ENCODE measurements at places on chromosomes 7 and 10.
A peak's percentile ranks its signal among the peaks of the same experiment; 100 is the strongest.

DNA sequence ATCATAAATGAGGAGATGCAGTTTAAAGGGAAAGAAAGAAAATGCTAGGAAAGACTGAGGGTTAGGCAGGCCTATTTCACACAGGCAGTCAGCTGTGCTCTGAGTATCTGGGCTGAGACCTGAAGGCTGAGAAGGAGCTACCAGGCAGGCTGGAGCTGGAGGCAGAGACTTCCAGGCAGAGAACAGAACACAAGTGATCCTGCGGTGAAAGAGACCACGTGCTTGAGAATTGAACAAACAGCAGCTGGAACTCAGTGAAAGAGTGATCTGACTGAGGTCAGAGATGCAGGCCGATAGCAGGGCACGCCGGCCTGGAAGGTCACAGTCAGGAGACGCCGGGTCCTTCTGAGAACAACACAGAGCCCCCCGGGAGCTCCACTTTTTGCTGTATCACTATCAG lies 147.8 kb downstream of the ADAM12 start:
- DNase-seq = no peak

GRCh38 chr7:118312051-118312450 lies 87.5 kb downstream of the ANKRD7 start:
- no peak for DNase-seq

DNA sequence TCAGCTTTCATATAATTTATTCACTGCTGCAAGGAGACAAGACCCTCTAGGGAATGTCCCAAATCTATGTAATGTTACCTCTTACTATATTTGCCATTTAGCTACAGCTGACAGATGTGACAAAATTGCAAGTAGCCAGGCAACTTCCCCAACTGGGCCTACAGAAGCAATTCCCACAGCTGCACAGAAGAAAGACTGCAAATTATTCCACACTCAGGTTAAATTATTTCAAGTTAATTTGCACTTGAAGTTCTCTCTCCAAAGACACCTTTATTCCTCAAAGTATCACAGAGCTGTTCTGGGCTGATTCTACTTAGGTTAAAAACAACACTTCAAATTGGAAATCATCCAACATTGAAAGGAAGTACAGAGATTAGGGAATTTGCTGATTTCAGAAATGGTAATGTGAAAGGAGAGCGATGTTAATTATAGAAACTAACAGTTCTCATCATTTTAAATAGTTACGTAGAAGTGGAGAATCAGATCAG lies 133.6 kb downstream of the THSD7A start:
- DNase-seq = no peak

DNA sequence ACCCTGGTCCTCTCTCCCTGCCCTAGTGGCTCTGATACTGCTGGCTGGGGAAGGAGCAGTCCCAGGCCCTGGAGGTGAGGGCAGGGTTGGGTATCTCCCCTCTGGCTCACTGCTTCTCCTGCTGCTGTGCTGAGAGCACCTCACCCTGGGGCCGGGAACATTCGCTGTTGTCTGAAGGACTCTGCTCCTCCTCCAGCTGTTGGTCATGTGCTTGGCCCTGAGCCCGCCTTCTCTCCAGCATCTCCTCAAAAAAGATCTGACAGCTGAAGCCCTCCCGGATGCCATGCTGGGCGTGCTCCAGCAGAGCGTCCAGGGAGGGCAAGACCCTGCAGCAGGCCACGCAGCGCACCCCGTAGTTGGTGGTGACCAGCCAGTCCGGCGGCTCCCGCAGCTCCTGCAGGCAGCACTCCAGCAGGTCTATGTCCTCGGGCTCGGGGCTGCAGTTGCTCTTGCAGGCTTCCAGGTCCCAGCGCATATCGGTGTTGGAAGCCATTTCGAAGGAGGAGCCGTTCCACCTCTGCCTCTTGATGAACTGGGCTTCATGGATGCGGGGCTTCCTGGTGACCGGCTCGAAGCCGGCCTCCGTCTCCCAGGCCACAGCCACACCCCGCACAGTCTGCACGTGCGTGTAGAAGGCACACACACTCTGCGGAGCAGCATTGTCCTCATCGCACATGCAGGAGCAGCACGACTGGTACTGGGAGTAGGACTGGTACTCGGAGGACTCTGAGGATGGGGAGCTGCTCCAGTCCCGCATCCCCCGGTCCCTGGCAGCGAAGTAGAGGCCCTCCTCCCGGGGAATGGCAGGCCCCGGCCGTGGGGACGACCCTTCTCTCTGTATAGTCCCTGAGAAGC lies 2.1 kb downstream of the FAM170B start:
- no peak for DNase-seq

DNA sequence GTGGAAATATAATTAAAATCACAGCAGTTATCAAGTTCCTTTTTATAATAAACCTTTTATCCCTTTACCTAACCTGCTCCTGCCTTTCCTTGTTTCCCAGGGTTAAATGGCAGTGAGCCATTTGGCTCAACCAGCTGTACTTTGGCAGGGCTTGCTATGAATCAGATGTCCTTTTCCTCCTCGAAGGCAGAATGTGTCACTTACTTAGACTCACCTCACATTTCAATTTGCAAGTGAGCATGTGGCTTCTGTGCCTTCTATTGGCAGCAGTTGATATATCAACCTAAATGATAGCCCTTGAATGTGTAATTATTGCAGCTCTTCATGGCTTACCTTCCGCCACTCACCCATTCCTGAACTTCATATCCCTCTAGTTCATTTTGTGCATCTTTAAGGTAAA lies 301.7 kb downstream of the CSTF2T start:
- peak; percentile 87 for DNase-seq

GRCh38 chr10:120132811-120133210 lies 240.3 kb downstream of the SEC23IP start:
- DNase-seq = no peak

- DNase-seq = no peak
Measured at GRCh38 chr7:129053938-129054437, 923 bp downstream of the TNPO3 start.

GRCh38 chr7:141012696-141013344 lies 1.9 kb downstream of the MRPS33 start:
- DNase-seq = peak; percentile 52

DNA sequence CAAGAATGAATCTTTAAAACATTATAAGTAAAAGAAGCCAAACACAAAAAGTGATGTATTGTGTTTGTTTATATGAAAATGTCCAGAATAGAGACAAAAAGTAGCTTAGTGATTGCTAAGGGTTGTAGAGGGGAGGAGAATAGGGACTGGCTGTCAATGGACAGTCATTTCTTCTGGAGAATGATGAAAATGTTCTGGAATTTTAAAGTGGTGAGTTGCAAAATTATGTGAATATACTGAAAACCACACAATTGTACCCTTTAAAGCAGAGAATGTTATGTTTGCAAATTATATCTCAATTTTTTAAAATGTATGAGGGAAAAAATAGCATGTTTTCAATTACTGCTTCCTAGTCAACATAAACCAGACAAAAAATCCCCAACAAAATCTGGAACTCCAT lies 174.2 kb downstream of the KMT2E start:
- no peak for DNase-seq

DNA sequence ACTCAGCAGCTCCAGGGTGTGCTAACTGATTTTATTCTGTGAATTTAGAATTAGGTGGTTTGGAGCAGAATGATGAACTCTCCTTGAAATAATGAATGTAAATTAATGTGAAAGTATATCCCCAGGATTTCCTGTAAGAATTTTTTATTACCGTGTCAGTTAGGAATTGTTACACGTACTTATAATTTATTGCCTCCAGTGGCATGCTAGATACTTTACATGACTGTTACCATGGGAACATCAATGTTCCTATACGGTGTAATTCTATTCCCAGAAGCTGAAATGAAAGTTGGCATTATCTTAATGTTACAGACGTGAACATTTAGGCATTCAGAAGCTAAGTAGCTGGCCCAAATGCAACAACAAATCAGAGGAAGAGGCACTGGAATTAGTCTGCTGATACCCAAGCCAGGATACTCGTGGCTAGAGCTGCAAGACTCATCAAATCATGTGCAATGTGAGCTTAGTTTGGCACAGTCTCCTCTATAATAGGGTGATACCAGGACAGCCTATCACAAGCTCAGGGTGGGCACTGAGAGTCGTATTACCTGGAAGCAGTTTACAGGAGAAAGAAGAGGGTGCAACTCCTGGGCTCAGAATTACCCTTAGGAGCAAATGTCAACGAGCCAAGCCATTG lies 30.0 kb upstream of the PRKAR2B start:
- peak; percentile 46 for DNase-seq

DNA sequence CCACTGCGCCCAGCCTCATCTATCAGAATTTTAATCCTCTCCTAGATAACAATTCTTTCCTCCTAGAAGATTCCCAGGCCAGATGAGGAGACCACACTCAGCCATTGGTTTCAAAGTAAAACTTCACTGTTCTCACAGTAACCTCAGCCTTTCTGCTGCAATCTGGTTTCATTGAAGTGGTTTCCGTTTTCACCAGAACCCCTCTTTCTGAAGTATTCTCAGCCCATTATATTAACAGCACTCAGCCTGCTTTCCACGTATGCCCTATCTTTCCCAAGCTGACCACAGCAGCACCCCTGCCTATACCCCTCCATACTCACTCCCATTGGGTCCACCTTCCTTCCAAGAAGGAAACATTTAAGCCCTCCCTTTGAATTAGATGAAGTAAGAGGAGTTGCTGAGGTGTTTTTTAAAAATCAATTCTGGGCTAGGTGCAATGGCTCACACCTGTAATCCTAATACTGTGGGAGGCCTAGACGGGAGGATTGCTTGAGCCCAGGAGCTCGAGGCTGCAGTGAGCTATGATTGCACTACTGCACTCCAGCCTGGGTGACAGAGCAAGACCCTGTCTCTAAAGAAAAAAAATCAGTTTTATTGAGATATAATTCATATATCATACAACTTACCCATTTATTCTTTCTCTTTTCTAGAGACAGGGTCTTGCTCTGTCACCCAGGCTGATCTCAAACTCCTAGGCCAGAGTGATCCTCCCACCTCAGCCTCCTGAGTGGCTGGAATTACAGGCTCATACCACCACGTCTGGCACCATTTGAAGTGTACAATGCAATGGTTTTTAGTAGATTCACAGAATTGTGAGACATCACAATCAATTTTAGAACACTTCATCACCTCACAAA lies 11.3 kb downstream of the PLAU start:
- no peak for DNase-seq

GRCh38 chr7:134022286-134022911 lies 104.7 kb upstream of the LRGUK start:
- DNase-seq = no peak

- DNase-seq = peak; percentile 32
Measured at GRCh38 chr7:156475179-156475578, 165.4 kb upstream of the RNF32 start.

DNA sequence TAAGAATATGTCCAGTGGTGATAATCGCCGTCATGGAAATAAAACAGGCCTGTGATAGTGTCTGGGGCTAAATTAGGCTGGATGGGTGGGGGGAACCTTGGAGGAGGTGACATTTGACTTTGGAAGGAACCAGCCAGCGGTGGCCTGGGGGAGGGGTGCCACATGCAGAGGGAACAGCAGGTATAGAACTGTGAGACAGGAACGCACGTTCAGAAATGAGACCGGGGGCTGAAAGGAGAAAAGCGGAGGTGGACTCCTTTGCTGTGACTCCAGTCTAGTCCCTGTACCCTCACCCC lies 2.6 kb upstream of the CYP26A1 start:
- no peak for DNase-seq

- DNase-seq = no peak
Measured at GRCh38 chr10:778626-779330, 89.3 kb upstream of the DIP2C start.

GRCh38 chr10:119282446-119282845 lies 75.1 kb downstream of the GRK5 start:
- no peak for DNase-seq

DNA sequence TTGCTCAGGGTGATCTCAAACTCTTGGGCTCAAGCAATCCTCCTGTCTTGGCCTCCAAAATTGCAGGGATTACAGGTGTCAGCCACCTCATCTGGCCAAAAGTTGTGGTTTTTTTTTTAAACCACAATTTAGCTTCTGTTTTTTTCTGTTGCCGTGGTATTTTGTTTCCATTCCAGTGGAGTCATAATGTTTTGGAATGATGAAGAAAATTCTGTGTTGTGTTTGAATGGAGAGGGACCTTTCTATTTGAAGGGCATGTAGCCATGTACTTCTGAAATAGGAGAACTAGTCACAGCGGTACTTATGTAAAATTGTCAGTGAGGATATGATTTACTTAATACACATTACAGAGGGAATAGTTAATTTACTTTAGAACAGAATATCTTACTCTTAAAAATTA lies 201.3 kb downstream of the ARL4A start:
- DNase-seq = peak; percentile 30

DNA sequence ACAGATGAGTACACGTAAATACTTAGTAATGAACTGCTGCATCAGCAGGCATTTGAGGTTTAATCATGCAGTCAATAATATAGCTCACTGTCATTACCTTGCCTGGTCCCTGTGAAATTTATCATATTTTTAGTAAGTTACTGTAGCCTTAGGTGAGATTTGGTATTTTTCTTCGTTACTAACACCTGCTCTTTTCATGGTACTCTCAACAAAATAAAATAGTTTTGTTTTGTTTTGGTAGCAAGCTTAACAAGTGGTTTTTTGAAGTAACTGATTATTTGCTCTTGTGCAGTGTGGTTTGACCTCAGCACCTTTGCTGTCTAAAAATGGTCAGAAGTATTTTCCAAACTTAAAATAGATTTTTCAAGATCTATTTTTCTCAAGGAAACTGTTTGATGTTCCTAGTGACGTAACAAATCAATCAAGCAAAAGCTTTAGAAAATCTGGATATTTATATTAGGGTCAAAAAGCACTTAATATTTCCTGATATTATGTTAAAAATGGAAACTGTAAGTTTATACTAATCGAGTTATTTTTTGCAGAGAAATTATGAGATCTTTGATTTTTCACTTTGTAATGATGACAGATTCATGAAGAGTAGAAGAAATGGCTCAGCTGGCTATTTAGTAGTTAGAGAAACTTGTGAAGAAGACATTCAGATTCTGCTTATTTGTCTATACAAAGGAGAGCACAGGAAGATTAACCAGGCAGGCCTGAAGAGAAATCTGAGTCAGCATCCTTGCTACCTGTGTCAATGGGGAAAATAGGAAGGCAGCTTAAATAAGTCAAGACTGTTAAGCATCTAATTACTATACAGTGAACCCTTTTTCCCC lies 21.0 kb upstream of the RPA3 start:
- no peak for DNase-seq

- DNase-seq = no peak
Measured at GRCh38 chr7:130274296-130274695, 7.6 kb downstream of the CPA2 start.

DNA sequence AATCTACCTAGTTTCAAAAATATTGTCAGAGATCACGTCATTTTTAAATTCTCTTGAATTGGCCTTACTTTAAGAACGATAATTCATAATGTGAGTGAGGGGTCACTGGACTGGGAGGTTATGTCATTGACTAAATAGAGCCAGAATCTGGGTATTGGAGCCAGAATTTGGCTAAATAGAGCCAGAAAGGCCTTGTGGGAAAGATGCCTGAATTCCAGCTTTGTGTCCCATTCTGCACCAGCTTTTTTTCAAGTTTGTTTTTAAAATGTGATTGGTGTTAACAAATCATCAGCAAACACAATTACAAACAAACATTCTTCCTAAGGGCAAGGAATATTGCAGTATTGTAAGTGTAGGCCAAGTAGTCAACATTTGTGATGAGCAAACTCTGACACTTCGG lies 233.2 kb upstream of the PRKCQ start:
- DNase-seq = no peak

Data from HT1080 (cell line).